Fibroblast of lung (primary cell): ENCODE measurements at places on chromosomes 5 and 9.
A peak's percentile ranks its signal among the peaks of the same experiment; 100 is the strongest.

- DNase-seq: no peak
These were observed 152.2 kb downstream of the GABBR2 start for GRCh38 chr9:98556511-98556910.

DNA sequence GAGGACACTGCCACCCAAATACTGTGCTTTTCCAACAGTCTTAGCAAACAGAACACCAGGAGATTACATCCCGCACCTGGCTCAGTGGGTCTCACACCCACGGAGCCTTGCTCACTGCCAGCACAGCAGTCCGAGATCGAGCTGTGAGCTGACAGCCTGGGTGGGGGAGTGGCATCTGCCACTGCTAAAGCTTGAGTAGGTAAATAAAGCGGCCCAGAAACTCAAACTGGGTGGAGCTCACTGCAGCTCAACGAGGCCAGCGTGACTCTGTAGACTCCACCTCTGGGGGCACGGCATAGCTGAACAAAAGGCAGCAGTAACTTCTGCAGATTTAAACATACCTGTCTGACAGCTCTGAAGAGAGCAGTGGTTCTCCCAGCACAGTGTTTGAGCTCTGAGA is 28.8 kb downstream of the EPB41L4A start:
- DNase-seq: no peak

- DNase-seq: peak; percentile 29
These were observed 18.4 kb upstream of the TTC1 start for GRCh38 chr5:159990506-159990905.

DNA sequence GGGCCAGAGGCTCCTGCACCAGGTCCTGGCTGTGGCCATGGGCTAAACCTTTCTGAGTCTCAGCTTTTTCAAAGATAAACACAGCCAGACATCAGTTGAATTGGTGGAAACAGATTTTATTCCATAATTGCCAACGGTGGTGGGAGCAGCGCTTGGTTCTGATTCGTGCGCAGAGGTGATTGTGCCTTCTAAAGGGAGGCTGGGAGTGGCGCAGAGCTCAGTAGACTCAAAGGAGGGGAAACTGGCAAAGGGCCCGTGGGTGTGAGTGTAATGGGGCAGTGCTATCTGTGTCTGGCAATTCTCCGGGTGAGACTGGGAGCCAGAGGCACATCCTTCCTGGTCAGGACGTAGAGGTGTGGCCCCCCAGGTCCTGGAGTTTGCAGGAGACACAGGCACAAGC is 169.4 kb upstream of the PPP1R26 start:
- DNase-seq: no peak

DNA sequence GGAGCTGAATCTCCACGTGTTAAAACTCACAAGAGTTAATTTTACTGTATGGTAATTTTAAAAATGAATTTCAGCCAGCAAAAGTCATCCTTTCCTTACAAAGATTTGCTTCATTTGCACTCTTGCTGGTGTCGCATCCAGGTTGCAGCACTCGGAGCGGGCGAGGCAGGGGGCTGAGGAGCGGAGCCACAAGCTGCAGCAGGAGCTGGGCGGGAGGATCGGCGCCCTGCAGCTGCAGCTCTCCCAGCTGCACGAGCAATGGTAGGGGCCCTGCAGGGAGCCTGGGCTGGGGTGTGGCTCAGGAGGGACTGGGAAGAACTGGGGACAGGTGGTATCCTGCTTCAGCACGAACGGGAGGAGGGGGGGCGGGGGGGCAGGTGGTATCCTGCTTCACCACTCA is 27.1 kb downstream of the HNRNPH1 start:
- DNase-seq: no peak

GRCh38 chr5:73183000-73183399 is 10.0 kb downstream of the TMEM174 start:
- no peak for DNase-seq

DNA sequence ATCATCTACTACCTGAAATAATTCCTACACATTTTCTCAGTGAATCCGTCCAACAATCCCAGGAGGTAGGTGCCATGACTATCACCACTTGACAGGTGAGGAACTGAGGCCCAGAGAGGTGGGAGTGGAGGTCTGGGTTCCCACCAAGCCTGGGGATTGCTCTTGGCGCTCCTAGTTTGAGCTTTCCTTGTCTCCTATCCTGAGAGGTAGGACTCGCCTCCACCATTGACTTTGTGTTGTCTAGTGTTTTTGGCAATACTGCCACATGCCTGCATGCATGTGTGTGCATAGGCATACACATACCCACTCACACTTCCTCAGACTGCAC is 6.3 kb upstream of the NTNG2 start:
- no peak for DNase-seq
